Naive thymus-derived CD4-positive, alpha-beta T cell (primary cell): ENCODE measurements at places on chromosomes 7 and 10. TPM values are rescaled to one million over a fixed set of nuclear protein-coding genes. Genes with fewer than 3 reads are reported as not detected.

- no peak for DNase-seq
- no peak overlapping the region for H3K27ac ChIP-seq
- H3K4me3 ChIP-seq = peak overlapping the region; percentile 82
- no peaks in the 10 kb centered on the region for H3K36me3 ChIP-seq
Measured at GRCh38 chr10:43607199-43607573, 948 bp downstream of the ZNF485 start.

The GPRIN2 gene
- total RNA-seq = not detected

DNA sequence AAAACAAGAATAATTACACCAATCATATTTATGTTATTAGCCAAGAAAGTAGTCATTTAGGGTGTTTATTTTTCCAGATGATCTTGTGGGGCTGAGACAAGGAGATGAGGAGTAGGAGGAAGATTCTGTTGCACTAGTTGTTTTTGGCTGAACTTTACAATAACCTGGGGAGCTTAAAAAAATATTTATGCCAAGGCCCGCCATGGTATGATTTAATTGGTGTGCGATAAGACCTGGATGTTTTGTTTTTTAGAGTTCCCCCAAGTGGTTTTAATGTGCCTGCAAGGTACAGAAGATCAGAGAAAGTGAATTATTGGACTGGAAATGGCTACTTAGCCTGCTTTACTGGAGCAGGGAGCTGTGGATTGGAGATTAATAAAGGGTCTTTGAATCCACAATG, 7.1 kb upstream of the ZNF282 start:
- H3K4me1 ChIP-seq = no peaks in the 10 kb centered on the region
- no peak for DNase-seq
- H3K27me3 ChIP-seq = no peaks in the 10 kb centered on the region
- no peak overlapping the region for H3K27ac ChIP-seq

DNA sequence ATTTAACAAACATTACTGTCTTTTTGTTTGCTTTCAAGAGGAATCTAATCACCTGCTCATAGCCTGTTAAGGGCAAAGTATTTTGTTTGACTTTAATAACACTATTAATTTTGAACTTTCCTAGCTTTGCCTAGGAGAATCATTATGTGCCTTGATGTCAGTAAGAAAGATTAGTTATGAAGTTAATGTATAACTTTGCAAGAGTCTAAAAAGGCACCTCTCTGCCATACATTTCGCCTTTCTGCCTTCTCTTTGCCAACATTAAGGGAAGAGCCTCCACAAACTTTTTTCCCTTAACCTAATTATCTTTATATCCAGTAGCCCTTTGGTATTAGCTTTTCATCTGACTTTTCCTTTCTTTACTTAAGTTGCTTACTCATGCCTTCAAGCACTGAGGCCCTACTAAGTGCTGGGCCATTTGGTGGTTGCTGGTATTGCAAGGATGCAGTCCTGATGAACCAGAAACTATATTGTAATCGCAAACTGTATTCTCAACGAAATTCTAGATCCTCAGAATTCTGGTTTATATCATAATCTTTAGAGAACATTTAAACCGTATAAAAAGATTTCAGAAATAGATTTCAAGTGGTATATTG, 108.5 kb downstream of the SND1 start:
- peaks cover 30% of the 10 kb centered on the region for H3K4me1 ChIP-seq
- H3K36me3 ChIP-seq = no peaks in the 10 kb centered on the region
- no peak overlapping the region for H3K4me3 ChIP-seq
- no peak for DNase-seq
- H3K27ac ChIP-seq = no peak overlapping the region
- H3K27me3 ChIP-seq = no peaks in the 10 kb centered on the region

The NT5C3A gene
- total RNA-seq = 51.3 TPM

The GRID1 gene
- not detected for total RNA-seq
